Upper lobe of left lung (tissue), 6 donors: ENCODE measurements at places on chromosomes 12 and 14. TPM values are rescaled to one million over a fixed set of nuclear protein-coding genes. Genes with fewer than 3 reads are reported as not detected.

- H3K4me3 ChIP-seq: no peak overlapping the region
- H3K4me1 ChIP-seq: peaks cover 6% of the 10 kb centered on the region
- H3K36me3 ChIP-seq: no peaks in the 10 kb centered on the region
- peak overlapping the region; percentile 48 for H3K27ac ChIP-seq
- no peaks in the 10 kb centered on the region for H3K27me3 ChIP-seq
- DNase-seq: no peak
Observed at GRCh38 chr14:91919814-91920213, 27.7 kb downstream of the FBLN5 start.

The SLC6A12 gene
- 7.3 TPM for total RNA-seq

DNA sequence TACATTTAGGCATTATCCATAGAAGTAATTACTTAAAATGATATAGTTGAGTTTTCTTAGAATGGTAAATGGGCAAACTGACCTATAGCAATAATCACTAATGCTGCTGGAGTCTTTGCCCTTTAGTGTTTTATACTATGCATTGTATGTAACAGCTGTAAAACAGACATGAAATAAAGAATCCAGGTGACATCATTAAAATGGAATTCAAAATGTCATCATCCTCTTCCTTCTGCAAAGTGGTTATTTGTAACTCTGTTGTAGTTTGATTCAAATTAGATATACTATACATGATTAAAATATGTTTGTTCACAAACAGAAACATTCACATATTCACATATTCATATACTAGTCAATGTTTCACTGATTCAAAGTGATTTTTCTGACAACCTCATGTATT lies 598.8 kb downstream of the SLC16A7 start:
- no peaks in the 10 kb centered on the region for H3K27me3 ChIP-seq
- no peak overlapping the region for H3K4me3 ChIP-seq
- no peaks in the 10 kb centered on the region for H3K36me3 ChIP-seq
- no peak for DNase-seq
- H3K27ac ChIP-seq: no peak overlapping the region

DNA sequence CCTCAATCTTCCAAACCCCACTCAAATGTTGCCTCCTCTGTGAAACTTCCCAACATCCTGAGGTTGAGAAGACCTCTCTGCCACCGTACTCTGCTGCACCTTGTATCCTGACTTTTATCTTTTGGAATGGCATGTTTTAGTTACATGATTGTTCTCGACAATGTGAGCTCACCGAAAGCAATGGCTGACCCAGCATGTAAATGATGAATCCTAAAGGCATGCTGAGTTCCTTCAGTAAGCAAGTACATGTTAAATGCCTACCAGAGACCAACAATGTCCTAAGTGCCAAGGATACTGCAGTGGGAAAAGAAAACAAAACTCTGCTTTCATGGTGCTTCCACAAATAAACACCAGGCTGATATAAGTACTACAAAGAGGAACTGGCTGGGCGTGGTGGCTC lies 13.7 kb downstream of the PPP1R13B start:
- DNase-seq: no peak
- no peak overlapping the region for H3K4me3 ChIP-seq
- no peak overlapping the region for H3K27ac ChIP-seq
- H3K27me3 ChIP-seq: no peaks in the 10 kb centered on the region

The RPAP3 gene
- 19.5 TPM for total RNA-seq

DNA sequence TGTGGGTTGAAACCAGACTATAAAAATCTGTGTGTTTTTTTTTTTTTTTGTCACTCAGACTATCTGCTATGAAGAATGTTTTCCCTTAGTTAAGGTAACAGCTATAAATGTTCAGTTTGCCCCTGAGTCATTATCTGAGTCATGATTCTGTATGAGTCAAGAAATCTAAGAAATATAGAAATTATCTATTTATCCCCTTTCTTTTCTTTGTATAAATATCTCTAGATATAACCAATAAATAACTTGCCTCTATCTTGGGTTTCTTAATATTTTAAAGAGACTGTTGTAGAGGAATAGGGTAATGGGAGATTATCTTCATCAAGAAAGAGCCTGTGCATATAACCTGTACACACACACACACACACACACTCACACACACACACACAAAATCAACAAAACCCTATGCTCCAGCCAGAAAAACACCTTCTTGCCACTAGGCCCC lies 161.7 kb upstream of the EEA1 start:
- no peaks in the 10 kb centered on the region for H3K27me3 ChIP-seq
- no peaks in the 10 kb centered on the region for H3K4me1 ChIP-seq
- H3K36me3 ChIP-seq: no peaks in the 10 kb centered on the region
- H3K27ac ChIP-seq: no peak overlapping the region
- no peak for DNase-seq
- H3K4me3 ChIP-seq: no peak overlapping the region

The GUCY2C gene
- total RNA-seq: not detected

GRCh38 chr12:71295953-71296352 lies 138.2 kb upstream of the TSPAN8 start:
- no peaks in the 10 kb centered on the region for H3K27me3 ChIP-seq
- no peak for DNase-seq
- no peak overlapping the region for H3K27ac ChIP-seq
- H3K36me3 ChIP-seq: no peaks in the 10 kb centered on the region
- no peak overlapping the region for H3K4me3 ChIP-seq

GRCh38 chr14:102902086-102902485 lies 20.4 kb upstream of the AMN start:
- peaks cover 21% of the 10 kb centered on the region for H3K36me3 ChIP-seq
- no peaks in the 10 kb centered on the region for H3K27me3 ChIP-seq
- H3K27ac ChIP-seq: no peak overlapping the region
- H3K4me1 ChIP-seq: peaks cover 14% of the 10 kb centered on the region

- H3K4me1 ChIP-seq: peaks cover 11% of the 10 kb centered on the region
- no peaks in the 10 kb centered on the region for H3K27me3 ChIP-seq
- peak; percentile 65 for DNase-seq
Observed at GRCh38 chr14:91008759-91009409, 51.6 kb downstream of the RPS6KA5 start.

GRCh38 chr12:94781835-94782234 lies 131.5 kb upstream of the TMCC3 start:
- H3K4me3 ChIP-seq: no peak overlapping the region
- H3K4me1 ChIP-seq: no peaks in the 10 kb centered on the region
- no peak overlapping the region for H3K27ac ChIP-seq
- DNase-seq: no peak
- H3K36me3 ChIP-seq: no peaks in the 10 kb centered on the region

- H3K4me1 ChIP-seq: no peaks in the 10 kb centered on the region
- H3K27ac ChIP-seq: no peak overlapping the region
- no peak overlapping the region for H3K4me3 ChIP-seq
- H3K27me3 ChIP-seq: no peaks in the 10 kb centered on the region
- no peak for DNase-seq
- H3K36me3 ChIP-seq: no peaks in the 10 kb centered on the region
Observed at GRCh38 chr12:30845676-30846075, 80.9 kb upstream of the TSPAN11 start.

The EIF2B1 gene
- total RNA-seq: 86.1 TPM

DNA sequence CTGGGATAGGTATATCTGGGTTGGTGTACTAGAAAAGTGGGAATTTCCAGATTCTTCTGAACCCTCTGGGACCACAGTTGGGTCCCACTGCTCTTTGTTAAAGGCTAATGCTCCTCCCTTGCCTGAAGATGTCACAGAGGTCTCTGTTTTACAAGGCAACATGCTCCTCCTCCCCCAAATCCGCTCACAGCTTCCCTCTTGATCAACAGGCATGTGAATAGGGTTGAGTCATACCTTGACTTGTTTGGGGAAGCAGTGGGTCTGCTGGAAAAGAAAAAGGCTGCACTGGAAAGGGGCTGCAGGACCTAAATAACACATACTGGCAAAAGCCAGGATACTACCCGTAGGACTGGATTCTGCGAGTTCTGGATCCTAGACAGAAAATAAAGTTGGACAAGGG lies 165.4 kb upstream of the TMEM260 start:
- DNase-seq: no peak
- H3K36me3 ChIP-seq: no peaks in the 10 kb centered on the region
- no peak overlapping the region for H3K27ac ChIP-seq
- H3K4me3 ChIP-seq: no peak overlapping the region
- peaks cover 7% of the 10 kb centered on the region for H3K4me1 ChIP-seq

DNA sequence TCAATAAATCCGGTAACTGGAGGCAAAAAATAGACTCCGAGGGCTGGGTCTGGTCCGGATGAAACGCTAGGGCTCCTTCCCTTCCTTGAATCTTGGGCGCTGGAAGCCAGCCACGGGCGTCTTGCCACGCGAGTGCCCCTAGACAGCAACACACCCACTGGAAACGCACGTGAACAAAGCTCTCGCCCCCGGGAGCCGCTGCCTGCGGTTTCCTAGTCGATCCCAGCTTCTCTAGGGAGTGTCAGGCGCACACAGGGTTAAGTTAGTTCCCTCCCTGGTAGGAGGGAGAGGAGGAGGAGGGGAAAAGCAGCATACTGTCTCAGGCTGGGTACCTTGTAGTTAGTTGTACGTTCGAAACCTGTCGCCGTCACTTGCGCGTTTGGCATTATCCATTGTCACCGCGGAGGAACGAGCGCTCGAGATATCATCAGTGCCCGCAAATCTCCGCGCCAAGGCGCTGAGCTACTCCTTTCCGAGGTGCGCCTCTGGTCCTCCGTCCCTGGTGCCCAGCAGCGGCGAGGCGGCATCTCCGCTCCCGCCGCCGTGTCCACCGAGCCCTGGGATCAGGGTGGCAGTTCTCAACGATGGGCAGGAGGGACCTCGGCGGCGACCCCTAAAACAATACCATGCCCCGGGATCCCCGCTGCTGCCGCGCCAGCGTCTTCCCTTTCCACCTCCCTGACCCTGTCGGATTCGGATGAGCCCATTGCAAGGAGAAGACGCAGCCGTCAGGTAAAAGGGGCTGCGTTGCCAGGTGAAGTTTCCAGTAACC lies at the start of gene FLRT2:
TSS of gene FLRT2 (plus strand) at position 342 of the 772 bp plus-strand sequence. CDS start 91,371 bp downstream, outside the sequence.
- H3K36me3 ChIP-seq: no peaks in the 10 kb centered on the region
- no peak for DNase-seq
- H3K4me3 ChIP-seq: peak within 1 kb of the TSS; percentile 31

The PRR13 gene
- 81.5 TPM for total RNA-seq

The ISM2 gene
- total RNA-seq: not detected

The PLCZ1 gene
- not detected for total RNA-seq

DNA sequence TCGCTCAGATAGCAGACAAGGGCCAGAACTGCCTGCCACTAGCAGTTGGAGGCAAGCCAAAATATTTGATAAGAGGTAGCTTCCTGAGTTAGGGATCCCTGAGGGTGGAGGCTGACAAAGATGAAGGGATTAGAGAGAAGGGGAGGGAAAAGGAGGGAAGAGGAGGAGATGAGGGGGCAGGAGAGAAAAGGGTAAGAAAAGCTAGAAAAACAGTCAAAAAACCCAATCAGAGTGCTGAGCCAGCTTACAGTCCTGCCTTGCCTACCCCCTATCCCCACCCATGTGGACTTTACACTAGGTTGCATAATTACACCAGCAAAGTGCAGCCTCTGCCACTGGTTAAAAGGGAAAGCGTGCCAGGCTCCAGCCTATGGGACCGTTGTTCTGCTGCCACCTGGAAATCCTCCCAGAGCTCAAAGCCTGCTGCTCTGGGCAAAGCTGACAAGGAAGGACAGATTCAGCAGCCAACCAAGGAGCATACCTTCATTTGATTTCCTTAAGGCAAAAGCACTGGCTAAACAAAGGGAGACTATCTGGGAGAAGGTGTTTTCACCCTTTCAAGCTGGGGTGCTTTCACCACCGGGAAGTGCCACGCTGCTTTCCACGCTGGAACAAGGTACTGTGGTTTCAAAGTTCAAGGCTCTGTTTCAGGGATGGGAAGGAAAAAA lies 3.8 kb upstream of the NUMB start:
- H3K27ac ChIP-seq: peak overlapping the region; percentile 74
- no peaks in the 10 kb centered on the region for H3K36me3 ChIP-seq
- no peak overlapping the region for H3K4me3 ChIP-seq
- DNase-seq: no peak

GRCh38 chr12:93192878-93193277 lies 184.8 kb upstream of the NUDT4 start:
- H3K4me1 ChIP-seq: no peaks in the 10 kb centered on the region

The POTEG gene
- total RNA-seq: not detected

- no peak overlapping the region for H3K27ac ChIP-seq
- H3K36me3 ChIP-seq: no peaks in the 10 kb centered on the region
- peaks cover 4% of the 10 kb centered on the region for H3K4me1 ChIP-seq
- H3K4me3 ChIP-seq: no peak overlapping the region
- DNase-seq: no peak
Observed at GRCh38 chr14:71395151-71395604, 487.9 kb downstream of the PCNX1 start.

- H3K4me1 ChIP-seq: peaks cover 51% of the 10 kb centered on the region
- no peaks in the 10 kb centered on the region for H3K27me3 ChIP-seq
- H3K4me3 ChIP-seq: peak overlapping the region; percentile 44
- H3K27ac ChIP-seq: peak overlapping the region; percentile 85
- H3K36me3 ChIP-seq: no peaks in the 10 kb centered on the region
Observed at GRCh38 chr14:92652413-92653151, 95.8 kb downstream of the LGMN start.

The FSCB gene
- 0.29 TPM for total RNA-seq

DNA sequence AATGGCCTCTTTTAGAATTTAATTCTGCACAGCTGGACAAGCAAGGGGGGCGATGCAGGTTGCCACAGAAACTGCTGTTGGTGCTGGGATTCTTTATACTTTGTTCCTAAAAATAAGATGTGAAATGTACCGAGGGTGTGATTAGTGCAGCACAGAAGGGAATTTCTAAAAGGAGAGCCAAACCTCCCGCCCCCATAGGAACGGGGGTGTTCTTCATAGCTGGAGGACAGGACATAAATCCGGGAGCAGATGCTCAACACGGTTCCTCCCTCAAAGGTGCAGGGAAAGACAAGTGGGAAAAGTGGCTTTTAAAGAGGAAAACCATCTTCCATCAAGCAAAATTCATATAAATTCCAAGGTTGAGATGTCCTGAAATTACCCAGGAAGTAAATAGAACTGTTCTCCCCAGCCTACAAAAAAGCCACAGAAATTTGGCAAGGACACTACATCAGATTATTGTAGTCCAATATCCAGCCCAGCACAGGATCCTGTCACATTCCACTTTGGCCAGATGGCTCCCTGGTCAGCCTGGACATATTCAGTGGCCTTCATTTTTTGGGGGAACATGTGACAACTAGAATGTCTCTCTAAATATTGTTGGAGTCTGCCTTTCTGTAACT lies 51.4 kb upstream of the TMX1 start:
- no peak overlapping the region for H3K4me3 ChIP-seq
- no peak for DNase-seq
- no peaks in the 10 kb centered on the region for H3K4me1 ChIP-seq
- H3K27me3 ChIP-seq: no peaks in the 10 kb centered on the region
- no peak overlapping the region for H3K27ac ChIP-seq

The TSPAN8 gene
- 26.3 TPM for total RNA-seq

- H3K4me3 ChIP-seq: no peak overlapping the region
- H3K27ac ChIP-seq: no peak overlapping the region
- H3K27me3 ChIP-seq: no peaks in the 10 kb centered on the region
Observed at GRCh38 chr12:41217727-41218126, 29.6 kb downstream of the PDZRN4 start.

- no peaks in the 10 kb centered on the region for H3K36me3 ChIP-seq
- H3K4me1 ChIP-seq: peaks cover 47% of the 10 kb centered on the region
Observed at GRCh38 chr12:32535288-32535999, 136.1 kb downstream of the FGD4 start.

GRCh38 chr14:74347795-74348100 lies 523 bp upstream of the VRTN start:
- H3K36me3 ChIP-seq: no peaks in the 10 kb centered on the region
- no peaks in the 10 kb centered on the region for H3K4me1 ChIP-seq
- DNase-seq: no peak
- no peak overlapping the region for H3K27ac ChIP-seq
- no peak overlapping the region for H3K4me3 ChIP-seq
